ENCODE measurements at places on chromosomes 12 and 14. TPM values are rescaled to one million over a fixed set of nuclear protein-coding genes. Genes with fewer than 3 reads are reported as not detected.

- DNase-seq, result peak; percentile 75
These were observed 44.0 kb upstream of the REP15 start for GRCh38 chr12:27652174-27652763.

The GPD1 gene
- 68.2 TPM for polyA plus RNA-seq

- DNase-seq, result no peak
These were observed 7.9 kb upstream of the RILPL2 start for GRCh38 chr12:123444092-123445026.

GRCh38 chr14:60848066-60848465 lies 113.5 kb downstream of the MNAT1 start:
- no peak for DNase-seq

DNA sequence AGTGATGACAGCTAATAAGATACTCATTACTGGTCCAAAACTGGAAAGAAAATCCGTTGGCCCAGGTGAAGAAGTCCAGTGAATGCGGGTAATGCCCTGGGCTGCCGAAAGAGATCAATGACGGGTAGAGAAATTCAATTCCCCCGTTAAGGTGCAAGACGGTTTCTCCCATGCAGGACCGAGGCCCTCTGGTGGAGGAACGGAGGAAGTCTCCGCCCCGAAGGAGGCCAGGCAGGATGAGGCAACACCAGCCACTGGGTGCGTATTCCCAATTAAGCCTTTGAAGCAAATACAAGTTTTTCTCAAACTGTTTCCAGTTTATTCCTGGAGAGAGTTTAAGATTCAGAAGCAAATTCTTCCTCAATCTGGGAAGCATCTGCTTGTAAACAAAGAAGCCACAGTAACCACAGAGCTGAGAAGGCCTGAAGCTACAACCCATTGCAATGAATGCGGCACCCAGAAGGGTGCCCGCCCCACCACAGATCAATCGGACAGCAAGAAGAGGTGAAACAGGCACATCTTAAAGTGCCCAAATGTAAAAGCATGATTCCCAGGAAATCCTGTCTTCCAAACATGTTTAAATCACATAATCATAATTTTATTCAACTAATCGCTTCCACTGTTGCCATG lies 118.5 kb downstream of the TTC7B start:
- DNase-seq, result peak; percentile 67

DNA sequence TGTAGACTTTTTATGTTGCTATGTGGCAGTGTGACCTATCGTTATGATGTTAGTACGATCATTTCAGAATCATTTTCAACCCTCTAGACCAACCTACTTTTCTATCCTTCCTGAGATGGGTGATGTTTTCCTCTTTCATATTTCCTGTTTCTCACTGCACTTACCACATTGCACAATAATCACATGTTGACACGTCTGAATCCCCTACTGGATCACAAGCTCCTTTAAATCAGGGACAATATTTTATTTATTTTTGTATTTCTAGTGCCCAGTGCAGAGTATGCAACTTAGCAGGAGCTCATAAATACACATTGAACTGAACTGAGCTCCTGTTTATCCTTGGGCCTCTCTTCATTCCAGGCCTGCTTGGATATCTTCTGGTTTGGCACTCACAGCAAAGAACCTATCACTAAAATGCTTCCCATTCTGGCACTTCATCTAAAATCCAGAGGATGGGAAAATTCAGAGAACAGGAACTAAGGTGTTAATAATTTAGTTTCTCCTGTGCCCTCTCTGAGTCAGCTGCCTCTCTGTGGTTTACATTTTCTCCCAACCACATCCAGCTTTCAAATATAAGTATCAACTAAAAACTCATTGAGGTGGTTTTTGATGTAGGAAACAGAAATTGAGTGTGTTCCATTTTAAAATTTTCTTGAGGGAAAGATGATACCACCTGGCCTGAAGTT lies 69.4 kb upstream of the DYRK2 start:
- no peak for DNase-seq

DNA sequence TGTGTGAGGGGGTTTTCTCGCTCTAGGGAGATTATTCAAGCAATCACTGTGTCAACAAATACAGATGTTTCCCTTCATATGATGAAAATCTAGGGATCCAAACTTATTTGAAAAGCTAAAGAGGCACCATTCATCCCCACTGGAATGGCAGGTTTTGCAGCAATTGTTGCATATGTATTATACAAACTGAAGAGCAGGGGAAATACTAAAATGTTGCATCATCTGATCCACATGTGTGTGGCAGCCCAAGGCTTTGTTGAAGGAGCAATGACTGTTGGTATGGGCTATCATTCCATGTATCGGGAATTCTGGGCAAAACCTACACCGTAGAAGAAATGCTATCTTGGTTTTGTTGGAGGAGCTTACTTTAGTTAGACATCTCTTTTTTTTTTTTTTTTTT lies 4.1 kb upstream of the PRPF40B start:
- DNase-seq, result no peak

DNA sequence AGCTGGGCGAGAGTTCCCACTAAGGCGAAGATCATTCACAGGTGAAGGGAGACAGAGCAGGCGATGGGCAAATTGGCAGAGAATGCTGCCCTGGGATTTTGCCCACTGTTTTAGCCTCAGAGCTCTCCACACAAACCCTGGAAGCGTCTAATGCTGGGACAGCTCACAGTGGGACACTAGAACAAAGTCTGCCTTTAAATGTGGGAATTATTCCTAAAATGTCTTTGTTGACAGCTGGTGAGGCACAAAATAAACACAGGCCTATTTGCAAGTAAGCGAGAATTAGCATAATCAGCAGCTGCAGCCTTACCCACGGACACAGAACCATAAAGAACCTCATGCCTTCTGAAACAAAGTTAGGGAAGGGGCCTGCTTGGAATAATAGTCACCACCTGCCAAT lies 824.5 kb downstream of the AACS start:
- DNase-seq, result no peak

- no peak for DNase-seq
These were observed 46.9 kb downstream of the BTG1 start for GRCh38 chr12:92098594-92099380.

- DNase-seq, result no peak
These were observed 22.7 kb downstream of the OTX2 start for GRCh38 chr14:56787530-56787929.

DNA sequence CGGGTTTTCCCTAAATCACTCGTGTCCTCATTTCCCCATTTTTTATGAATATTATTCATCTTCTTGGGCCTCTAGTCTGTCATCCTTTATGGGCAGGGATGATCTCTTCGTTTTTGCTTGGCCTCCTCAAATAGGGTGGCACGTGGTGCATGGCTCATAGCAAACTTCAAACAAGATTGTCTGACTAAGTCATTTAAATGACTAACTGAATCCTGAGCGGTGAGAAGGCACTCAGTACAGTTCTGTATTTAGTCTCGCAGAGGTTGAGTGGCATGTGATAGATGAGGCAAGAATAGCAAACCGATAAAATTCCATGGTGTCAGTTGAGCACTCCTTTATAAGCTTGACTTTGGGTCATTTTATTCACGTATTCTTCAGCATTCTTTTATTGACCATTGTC lies 5.7 kb upstream of the JDP2 start:
- DNase-seq, result no peak

DNA sequence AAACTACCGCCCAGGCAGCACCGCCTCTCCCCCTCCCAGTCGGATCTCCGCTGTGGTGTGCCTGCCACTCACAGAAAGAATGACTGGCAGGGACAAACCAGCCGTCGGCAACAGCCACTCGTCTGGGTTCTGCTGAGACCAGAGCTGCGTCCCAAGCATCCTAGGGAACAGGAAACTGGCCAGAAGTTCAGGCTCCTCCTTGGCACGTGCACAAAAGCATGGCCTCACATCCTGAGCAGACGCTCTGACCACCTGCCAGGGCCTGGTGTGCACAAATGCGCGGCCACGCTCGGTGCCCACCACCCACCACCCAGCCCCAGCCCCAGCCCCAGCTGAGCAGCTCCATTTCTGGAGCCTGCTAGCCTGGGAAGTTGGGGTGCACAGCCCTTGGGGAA lies 214.8 kb downstream of the DPF3 start:
- DNase-seq, result no peak

The COL2A1 gene
- polyA plus RNA-seq, result 16.9 TPM

Measured in forelimb muscle (tissue), 1 donor.